Progenitor cell of endocrine pancreas (in vitro differentiated cells): ENCODE measurements at places on chromosomes 3 and 15.

GRCh38 chr3:190116551-190117067 is 4.1 kb downstream of the P3H2 start:
- no peak for DNase-seq

DNA sequence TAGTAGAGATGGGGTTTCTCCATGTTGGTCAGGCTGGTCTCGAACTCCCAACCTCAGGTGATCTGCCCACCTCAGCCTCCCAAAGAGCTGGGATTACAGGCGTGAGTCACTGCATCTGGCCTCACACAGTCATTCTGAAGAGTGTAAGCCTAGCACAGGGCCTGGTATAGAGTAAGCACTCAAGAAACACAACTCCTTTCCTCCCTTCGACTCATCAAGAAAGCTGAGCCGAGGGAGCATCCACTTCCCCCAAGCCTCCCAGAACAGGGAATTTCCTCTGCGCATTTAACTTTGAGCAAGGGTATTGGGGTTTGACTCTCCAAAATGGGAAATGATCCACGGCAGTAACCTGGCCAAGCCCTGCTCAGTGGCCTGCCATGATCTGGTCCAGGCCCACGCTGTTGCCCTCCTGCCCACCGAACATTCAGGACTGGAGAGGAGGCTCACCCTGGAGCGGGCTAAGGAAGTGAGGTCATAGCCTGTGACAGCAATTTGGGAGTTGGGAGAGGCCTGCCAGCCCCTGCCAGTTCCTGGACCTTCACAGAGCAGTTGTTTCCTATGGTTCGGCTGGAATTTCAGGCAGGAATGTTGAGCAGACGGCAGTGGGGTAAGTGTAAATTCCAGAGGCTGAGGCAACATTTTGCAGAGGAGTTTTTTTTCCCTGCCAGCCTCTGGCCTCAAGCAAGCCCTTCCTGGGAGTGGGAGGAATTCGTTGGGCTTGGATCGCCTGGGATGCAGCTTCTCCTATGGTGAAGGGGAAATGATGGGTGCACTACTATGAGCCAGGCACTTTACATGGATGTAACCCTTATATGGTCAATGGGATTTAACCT is 21.2 kb upstream of the SMAD3 start:
- DNase-seq: no peak

- no peak for DNase-seq
These were observed 12.5 kb downstream of the MBNL1 start for GRCh38 chr3:152281133-152281713.

DNA sequence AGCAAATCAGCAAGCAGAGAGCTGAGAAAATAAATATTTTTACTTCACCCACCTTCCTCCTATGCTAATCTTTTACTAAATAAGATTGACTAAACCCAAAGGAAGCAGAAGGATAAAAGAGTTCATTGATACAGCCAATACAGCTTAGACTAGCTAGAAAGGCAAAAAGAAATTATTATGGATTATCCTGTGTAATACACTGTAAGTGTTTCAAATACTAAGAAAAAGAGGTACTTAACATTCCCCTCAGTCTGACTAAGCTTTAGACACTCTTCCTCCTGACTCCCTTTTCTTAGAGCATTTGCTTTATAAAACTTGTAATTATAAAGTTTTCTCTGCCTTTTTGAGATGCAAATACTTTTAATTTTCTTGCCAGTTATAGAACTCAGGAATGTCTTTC is 848.9 kb upstream of the CADM2 start:
- DNase-seq: no peak

DNA sequence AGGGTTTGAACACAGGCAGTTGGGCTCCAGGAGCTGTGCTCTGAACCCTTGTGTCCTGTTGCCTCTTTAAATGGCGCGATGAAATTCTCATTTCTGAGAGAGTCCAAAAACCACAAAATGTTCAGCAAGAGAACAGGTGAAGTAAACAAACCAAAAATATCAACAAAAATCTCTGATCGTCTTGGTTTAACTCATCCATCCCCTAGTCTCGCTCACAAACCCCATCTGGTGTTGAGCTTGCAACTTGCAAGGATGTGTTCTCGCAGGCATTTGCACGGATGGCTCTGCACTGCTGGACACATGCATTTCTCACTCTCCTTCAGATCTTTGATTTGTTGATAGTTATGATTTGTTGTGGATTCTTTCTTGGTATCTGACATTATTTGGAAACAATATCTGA is 31.1 kb downstream of the FAH start:
- DNase-seq: no peak

DNA sequence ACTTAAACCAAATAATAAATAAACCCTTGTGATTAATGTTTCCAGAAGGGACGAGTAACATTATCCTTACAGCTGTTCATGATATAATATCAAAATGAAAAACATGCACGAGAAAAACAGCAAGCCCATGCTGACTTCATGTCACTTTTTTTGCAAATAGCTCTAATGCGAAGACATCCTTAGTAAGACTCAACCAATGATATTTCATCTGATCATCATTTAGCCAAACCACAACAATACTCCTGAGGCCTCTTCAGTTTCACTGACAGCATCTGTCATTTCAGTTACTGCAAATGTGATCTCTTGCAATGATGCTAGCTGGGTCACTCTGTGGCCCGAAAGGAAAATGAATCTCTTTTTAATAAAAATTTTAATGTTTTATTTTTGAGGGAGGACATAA is 74.0 kb downstream of the POLR2M start:
- DNase-seq: no peak

GRCh38 chr3:30311781-30312180 is 294.6 kb upstream of the TGFBR2 start:
- no peak for DNase-seq

GRCh38 chr15:90915216-90915807 is 12.2 kb downstream of the MAN2A2 start:
- DNase-seq: no peak

DNA sequence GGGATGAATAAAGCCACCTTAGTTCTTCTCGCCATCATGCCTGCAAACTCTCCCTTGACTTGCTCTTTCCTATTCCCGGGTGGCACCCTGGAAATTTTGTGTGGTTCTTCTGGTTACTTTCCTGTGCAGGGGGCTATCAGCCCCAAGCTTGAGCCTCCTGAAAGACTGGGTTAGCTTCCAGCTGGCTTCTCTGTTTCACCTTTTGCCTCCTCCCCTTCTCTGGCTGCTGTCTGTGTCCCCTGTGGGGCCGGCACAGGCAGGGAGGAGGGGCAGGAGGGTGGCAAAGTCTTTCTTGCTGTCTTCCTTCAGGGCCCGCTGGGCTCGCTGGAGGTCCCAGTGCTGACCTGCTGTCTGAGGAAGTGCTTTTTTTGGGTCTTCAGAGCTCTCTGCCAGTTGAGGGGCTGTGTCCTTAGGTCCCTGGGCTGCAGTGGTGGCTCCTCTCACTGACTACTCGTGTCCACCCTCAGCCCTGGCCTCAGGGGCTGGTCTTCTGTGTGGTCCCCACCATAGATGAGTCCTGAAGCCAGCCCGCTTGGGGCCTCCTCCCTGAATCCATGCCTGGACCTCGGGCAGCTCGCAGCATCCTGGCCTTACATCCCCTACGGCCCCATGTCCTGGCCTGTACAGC is 196.5 kb downstream of the KLF13 start:
- no peak for DNase-seq

DNA sequence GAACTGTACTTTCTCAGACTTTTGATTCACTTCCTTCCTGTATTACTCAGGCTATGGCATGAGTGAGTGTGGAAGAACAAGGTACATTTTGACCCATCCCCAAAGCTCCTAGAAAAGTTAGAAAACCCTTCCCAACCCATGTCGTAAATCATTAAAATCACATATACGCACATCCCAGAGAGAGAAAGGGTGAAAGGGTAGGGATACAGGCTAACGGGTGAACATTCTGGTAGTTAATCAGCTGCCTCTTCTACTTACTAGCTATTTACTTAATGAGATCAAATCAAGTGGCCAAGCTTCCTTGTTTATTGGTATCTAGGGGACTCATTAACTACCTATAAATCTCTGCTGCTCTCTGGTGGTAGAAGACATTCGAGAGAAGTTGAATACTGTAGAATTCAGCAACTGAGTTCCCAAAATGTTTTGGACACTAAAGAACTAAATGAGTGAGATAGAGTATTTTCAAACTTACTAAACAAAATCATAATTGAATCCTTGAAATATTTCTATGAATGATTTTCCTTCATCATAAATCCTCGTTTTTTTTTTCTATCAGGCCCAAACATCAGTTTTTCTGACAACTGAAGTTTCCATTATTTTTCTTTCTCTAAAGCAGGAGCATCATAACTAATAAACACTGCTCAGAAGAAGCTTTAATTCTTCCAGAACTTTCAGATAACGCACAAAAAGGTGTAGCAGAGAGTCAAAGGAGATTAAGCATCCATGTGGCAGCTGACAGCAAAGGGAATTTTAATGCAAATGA is 124.2 kb downstream of the IMPG2 start:
- no peak for DNase-seq

- no peak for DNase-seq
These were observed 21.8 kb downstream of the ATP2C1 start for GRCh38 chr3:130915567-130916292.

- no peak for DNase-seq
These were observed 89.3 kb downstream of the PLSCR2 start for GRCh38 chr3:146380046-146380445.

GRCh38 chr3:160130950-160131349 is 94.3 kb upstream of the C3orf80 start:
- DNase-seq: no peak

- DNase-seq: peak; percentile 3
These were observed 160.8 kb downstream of the FBLN2 start for GRCh38 chr3:13709706-13710105.

- no peak for DNase-seq
These were observed 250.7 kb upstream of the NR2E3 start for GRCh38 chr15:71559616-71560015.

DNA sequence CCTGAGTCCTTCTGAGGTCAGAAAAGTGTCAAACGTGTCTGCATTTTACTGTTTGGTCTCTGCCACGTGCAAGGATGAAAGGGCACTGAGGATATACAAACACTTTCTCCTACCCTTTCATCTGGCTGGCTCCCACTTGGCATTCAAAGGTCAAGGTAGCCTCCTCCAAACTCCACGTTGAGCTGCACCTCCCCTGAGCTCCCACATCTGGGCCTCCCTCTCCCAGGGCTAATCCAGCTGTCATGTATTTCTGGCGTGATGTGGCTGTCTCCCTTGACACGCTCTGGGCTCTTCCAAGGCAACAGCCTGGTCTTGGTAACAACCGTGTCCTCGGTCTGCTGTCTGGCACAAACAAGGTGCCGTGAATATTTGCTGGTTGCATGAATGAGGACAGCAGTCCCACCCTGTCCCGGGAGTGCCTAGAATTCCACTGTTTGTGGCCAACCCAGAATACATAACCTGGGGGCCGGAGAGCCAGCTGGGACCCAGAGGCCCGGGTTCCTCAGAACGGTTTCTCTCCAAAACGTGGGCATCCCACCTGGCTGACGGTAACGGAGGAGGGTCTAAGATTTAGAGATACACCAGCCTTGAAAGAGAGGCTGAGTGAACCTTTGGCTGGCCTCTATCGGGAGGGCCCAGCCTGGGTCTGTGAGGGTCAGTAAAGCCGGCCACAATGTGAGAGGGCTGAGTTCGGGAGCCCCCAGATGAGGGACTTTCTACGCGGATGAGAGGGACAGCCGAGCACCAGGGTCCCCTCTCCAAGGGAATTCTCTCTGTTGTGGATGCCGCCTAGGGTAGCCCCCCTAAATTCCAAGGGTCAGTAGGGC is 767 bp downstream of the GLT8D1 start:
- DNase-seq: no peak

GRCh38 chr15:44261007-44261706 is 27.4 kb upstream of the GOLM2 start:
- DNase-seq: no peak

GRCh38 chr3:88713233-88713691 is 394.2 kb upstream of the EPHA3 start:
- DNase-seq: no peak

- DNase-seq: no peak
These were observed 23.9 kb upstream of the HEG1 start for GRCh38 chr3:125079675-125080045.

GRCh38 chr3:159923956-159924355 is 64.7 kb upstream of the IL12A start:
- DNase-seq: no peak

DNA sequence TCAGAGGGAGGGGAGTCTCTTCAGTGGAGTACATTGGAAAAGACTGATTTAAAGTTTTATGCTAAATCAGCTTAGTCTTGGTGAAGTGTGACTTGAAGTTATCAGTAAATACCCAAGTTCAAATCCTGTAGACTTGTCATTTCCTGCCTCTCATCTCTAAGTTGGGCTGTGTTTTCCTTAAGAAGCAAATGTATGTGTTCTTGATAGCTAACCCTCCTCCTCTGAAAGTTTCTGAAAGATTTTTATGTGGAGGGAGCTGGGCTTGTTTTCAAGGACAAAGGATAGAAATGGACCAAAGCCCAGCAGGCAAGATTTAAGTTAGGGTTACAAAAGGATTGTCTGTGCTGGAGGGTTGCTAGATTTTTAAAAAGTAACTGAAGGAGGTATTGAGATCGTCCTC is 4.2 kb downstream of the MAPKBP1 start:
- DNase-seq: no peak

DNA sequence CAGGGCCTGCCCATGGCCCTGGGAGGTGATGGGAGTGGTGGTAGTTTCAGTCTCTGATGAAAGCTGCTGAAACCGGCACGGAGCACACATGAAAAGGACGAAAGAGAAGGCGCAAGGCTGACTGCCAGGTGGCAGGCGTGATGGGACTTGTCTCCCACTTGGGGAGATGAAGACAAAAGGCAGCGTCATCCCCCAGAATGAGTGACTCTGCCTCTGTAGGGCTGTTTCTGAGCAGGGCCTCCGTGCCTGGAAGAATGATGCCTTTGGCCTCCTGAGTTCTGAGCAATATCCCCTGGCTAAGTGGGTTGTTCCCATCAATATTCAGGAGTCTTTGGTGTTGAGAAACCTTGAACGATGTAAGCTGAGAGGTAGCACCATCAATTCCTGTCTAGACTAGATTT is 237.8 kb downstream of the OPA1 start:
- no peak for DNase-seq

- DNase-seq: no peak
These were observed 8.6 kb upstream of the TNK2 start for GRCh38 chr3:195916991-195917390.

- no peak for DNase-seq
These were observed 41.3 kb downstream of the NMNAT3 start for GRCh38 chr3:139636511-139636910.

DNA sequence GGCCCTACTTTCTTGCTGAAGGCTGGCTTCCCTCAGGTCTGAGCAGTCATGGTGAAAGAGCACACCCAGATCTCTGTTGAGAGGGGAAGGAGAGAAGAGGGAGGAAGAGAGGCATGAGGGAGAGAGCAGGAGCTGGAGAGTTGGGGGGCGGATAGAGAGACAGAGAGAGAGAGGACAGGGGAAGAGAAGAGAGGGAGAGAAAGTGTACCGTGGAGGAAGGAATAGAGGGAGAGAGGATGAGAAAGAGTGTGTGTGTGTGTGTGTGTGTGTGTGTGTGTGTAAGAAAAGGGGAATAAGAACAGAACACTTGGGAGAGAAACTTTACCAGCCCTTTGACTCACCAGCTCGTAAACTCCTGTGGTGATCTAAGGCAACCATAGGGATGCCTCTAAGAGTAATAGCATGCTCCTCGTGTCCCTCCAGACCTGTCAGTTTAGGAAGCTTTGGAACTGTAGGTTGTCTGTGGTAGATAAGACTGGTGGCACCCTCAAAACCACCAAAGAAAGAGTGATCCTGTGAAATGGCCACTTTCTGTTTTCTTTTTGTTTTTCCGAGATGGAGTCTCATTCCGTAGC is 18.2 kb downstream of the ZNF592 start:
- no peak for DNase-seq
